ENCODE measurements at places on chromosomes 2 and 18.

- DNase-seq = no peak
Measured at GRCh38 chr2:40386177-40386576, 65.7 kb downstream of the SLC8A1 start.

GRCh38 chr2:33168922-33169321, 222.2 kb downstream of the LTBP1 start:
- DNase-seq = no peak

DNA sequence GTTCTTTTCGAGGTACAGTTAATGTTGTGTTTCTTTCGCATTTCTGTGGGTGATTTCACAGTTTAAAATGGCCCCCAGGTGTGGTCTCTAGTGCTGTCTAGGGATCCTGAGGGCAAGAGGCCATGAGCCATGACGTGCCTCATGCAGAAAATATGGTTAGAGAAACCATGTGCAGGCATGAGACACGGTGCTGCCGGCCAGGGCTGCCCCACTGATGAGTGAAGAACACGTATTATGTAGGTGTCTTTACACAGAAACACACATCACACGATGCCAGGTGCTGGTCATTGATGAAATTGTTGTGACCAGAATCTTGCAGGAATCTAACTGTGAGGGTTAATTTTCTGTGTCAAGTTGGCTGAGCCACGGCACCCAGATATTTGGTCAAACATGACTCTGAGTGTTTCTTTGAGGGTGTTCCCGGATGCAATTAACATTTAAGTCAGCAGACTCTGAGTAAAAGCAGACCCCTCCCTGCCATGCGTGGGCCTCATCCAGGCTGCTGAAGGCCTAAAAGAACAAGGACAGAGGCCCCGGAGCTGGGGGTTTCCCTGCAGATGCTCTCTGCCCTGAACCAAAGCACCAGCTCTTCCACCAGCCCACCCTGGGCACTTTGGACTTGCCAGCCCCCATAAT, 463.0 kb upstream of the MYT1L start:
- no peak for DNase-seq

- DNase-seq = no peak
Measured at GRCh38 chr2:85996591-85996990, 107.8 kb upstream of the ST3GAL5 start.

Measured in stimulated activated CD8-positive, alpha-beta memory T cell treated with anti-CD3 and anti-CD28 coated beads, Interleukin-7, amount 100 ng/mL, for 1 hour (primary cell).